C1 segment of cervical spinal cord (tissue), 14 donors: ENCODE measurements at places on chromosomes 5 and 9.
A peak's percentile ranks its signal among the peaks of the same experiment; 100 is the strongest.

DNA sequence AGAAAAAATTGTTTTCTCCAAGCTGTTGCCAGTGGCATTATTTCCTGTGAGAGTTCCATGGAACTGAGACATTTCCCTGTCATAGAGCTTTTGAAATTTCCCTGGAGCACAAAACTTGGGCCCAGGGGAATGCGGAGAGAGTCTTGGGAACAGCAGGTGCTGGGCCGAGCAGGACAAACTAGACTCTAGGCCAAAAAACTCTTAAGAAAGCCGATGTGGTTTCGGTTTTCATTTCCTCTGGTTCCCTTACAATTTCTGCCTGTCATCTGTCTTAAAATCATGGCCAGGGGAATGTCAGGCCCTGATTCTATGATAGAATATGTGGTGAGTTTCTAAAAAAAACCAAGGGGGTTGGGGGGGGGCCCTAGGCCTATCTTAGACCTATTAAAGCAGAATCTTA, 4.6 kb downstream of the SLC35A4 start:
- no peak for DNase-seq

DNA sequence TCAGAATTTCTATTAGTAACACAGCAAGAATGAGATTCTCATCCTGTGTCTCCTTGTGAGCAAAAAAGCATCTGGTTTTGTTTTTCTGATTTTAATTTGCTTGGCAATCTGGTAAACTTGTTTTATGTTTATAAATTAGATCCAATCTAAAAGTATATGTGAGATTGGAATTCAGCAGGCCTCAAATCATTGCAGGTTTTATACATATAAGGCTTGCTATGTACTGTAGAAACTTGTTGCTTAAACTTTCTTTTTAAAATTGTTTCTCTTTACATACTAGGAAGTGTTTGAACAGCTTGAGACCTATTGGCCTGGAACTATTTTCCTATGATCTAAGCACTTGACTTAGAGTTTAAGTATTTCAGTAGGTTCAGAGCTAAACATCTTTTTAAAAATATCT, 1037.8 kb downstream of the NR2F1-AS1 start:
- DNase-seq: no peak

DNA sequence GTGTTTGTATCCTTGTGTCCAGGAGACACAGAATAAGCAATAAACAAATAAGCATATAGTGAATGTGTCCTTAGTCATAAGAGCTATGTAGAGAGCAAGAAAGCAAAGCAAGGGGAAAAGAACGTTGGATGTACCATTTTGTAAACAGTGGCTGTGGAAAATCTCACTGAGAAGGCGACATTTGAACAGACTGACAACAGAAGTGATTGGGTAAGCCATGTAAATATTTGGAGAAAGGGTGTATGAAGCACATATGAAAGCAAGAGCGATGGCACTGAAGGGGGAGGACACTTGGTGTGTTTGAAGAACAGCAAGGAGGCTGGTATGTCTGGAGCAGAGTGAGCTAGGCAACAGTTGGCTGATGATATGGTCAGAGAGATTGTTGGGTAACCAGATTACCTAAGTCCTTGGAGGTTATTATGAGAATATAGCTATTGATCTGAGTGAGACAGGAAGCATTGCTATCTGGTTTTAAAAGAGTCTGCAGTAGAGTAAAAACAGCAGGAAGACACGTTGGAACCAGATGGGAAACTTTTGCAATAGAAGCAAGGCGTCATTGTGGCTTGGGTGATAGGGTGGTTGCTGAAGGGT, 115.5 kb upstream of the IL7R start:
- no peak for DNase-seq

- DNase-seq: no peak
Measured at GRCh38 chr5:134845335-134845851, 375 bp upstream of the C5orf24 start.

- no peak for DNase-seq
Measured at GRCh38 chr5:79186021-79186420, 49.9 kb upstream of the JMY start.

GRCh38 chr9:130262771-130263170, 2.8 kb upstream of the HMCN2 start:
- no peak for DNase-seq

- DNase-seq: no peak
Measured at GRCh38 chr9:5571629-5572232, 57.2 kb upstream of the RIC1 start.

DNA sequence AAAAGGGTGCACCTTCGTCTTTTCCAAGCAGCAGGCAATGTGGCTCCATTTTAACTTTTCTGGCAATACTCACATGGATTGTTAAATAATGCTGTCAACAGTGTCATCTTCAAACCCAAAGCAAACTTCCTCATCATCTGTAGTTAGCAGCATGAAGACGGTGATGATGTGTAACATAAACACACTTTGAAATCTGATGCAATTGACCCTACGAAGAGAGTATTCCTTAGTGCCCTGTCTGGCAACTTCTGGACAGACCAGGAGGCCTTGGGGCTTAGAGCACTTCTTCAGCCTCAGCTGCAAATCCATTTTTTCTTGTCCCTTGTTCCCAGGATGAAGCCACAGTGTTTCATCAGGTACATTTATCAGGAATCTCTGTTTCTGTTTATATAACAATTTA, 149.1 kb downstream of the GHR start:
- DNase-seq: no peak

DNA sequence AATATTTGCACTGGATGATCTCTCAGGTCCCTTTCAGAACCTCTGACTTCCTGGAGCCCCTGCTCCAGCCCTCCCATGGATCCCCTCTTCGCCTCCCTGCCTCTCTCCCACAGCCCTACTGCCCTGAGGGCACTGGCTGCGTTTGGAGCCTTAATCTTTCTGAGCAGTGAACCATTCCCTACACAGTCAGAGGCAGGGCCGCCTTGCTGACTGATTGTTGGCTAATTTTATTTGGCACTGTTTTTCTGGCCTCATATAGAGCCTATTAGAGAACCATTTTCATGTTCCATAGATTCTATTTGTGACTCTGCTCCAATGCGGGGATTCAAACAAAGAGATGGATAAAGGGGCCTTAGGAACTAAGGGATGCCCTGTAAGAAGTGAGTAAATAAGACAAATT, 91.1 kb downstream of the BRINP1 start:
- no peak for DNase-seq

GRCh38 chr9:130837643-130838042, 2.6 kb downstream of the ABL1 start:
- DNase-seq: no peak

DNA sequence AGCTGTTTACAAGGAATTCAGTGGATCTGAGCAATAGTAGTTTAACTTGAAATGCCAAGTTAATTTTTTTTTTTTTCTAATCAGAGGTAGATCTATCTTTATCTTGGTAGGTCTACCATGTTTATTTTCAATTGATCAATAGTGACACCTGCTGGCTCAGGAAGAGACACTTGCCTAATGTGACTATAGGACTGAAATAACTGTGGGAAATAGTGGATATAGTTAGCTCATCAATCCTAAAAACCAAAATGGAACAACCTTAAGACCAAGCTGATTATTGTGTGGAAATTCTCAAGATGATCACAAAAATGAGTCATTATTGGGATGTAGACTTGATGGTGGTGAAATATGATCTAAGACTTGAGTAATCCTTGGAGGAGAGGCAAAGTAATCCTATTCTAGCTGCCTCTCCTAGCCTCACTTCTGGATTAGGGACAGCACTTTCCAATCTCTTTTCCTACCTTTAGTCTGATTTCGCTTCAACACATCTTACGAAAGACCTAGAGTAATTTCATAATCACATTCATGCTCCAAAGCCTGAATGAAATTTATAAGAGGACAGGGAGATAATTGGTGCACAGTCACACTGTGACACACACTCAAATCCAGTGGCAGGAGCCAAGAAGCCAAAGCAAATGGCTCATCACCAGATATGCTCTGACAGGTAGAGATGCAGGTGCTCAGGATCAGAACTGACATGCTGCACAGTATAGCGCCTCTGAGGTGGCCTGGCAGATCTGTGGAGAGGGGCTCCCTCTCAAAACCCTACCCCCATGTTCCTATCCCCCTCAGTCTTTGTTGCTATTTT, 156.3 kb downstream of the HMHB1 start:
- no peak for DNase-seq

- DNase-seq: no peak
Measured at GRCh38 chr5:149143470-149143869, 2.2 kb downstream of the ABLIM3 start.

- DNase-seq: no peak
Measured at GRCh38 chr5:83538786-83539462, 67.4 kb downstream of the VCAN start.

GRCh38 chr9:93129691-93130500, 4.2 kb downstream of the NINJ1 start:
- DNase-seq: peak; percentile 58
